ENCODE measurements at places on chromosomes 1 and 21.

GRCh38 chr1:171141688-171142415 is 43.2 kb upstream of the FMO2 start:
- peak; percentile 50 for DNase-seq

GRCh38 chr1:27416387-27417111 is 24.1 kb downstream of the GPR3 start:
- no peak for DNase-seq

DNA sequence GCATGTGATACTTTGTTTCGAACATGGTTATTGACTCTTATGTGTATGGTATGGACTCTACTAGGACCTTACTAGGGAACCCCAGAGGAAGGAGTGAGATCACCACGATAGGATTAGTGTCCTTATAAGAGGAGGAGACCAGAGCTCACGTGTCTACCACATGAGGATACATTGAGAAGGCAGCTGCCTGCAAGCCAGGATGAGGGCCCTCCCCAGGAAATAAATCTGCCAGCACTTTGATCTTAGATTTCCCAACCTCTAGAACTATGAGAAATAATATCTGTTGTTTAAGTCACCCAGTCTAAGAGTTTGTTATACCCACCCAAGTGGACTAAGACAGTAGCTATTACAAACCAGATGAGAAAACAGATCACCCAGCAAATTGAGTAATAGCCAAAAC is 559.3 kb upstream of the USP24 start:
- DNase-seq: no peak

DNA sequence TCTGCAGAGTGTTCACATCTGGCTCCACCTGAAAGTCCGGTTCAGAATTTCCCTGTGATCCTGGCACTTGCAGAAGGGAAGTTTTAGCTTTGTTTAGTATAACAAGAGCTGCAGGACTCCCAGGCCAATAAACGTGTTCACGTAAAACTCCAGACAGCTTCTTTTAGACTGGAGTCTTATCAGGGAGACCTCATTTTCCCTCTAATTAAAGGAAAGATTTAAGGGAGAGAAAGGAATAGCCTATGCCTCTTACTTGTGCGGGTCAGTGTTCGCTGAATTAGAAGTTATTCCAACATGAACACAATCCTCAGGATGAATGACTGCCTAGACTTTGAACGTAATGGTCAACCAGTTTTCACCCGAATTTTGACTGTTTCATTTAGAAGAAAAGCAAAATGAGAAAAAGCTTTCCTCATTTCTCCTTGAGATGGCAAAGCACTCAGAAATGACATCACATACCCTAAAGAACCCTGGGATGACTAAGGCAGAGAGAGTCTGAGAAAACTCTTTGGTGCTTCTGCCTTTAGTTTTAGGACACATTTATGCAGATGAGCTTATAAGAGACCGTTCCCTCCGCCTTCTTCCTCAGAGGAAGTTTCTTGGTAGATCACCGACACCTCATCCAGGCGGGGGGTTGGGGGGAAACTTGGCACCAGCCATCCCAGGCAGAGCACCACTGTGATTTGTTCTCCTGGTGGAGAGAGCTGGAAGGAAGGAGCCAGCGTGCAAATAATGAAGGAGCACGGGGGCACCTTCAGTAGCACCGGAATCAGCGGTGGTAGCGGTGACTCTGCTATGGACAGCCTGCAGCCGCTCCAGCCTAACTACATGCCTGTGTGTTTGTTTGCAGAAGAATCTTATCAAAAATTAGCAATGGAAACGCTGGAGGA is 202.1 kb upstream of the SGIP1 start:
- DNase-seq: peak; percentile 65

GRCh38 chr1:76138217-76138616 is 63.7 kb downstream of the ST6GALNAC3 start:
- no peak for DNase-seq

DNA sequence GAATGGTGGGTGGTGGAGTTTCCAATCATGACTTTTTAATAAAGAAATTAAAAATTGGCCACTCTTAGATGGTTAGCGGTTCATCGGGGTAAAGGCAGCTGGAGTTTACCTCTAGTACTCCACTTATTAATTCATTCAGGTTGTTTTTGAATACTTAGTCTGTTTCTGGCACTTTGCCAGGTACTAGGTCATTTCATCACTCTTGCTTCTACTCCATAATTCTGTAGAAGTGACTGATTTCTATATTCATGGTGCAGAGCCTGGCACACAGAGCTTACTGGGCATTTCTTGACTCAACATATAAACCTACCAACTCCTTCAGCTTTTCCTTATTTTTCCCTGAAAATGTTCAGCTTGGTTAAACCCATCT is 31.5 kb downstream of the FOXD2 start:
- DNase-seq: no peak

- no peak for DNase-seq
These were observed 1.6 kb upstream of the DNMT3L start for GRCh38 chr21:44263221-44263760.

GRCh38 chr1:77614037-77614436 is 68.4 kb downstream of the ZZZ3 start:
- no peak for DNase-seq

GRCh38 chr1:14623090-14623489 is 24.6 kb downstream of the KAZN start:
- DNase-seq: no peak

- no peak for DNase-seq
These were observed 39.0 kb downstream of the GDAP2 start for GRCh38 chr1:117890452-117890851.

DNA sequence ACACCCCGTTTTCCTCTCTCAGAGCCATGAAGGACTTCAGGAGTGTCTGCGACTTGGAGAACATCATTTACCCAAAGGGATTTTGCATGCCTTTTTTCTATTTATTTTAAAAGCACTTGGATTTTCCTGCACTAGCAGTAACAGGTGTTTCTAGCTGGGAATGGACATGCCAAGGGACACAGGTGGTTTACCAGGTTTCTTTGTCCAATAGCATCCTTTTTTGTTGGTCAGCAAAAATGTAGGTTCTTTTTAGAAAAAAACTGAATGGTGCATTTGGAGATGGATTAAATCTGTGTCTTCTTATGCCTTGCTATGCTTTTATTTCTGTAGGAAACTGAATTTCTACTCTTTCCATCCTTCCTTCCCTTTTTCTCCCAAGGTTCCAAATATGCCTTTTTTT is 132.8 kb upstream of the COL6A1 start:
- DNase-seq: no peak

- DNase-seq: no peak
These were observed 420.9 kb upstream of the CAMK1G start for GRCh38 chr1:209162651-209163050.

- DNase-seq: no peak
These were observed 68.7 kb downstream of the DEGS1 start for GRCh38 chr1:224251741-224252146.

- no peak for DNase-seq
These were observed 18.4 kb downstream of the CNIH4 start for GRCh38 chr1:224375059-224375458.

GRCh38 chr1:111605576-111605975 is 14.0 kb upstream of the RAP1A start:
- no peak for DNase-seq

GRCh38 chr1:228198977-228199590 is 8.8 kb upstream of the OBSCN start:
- no peak for DNase-seq

DNA sequence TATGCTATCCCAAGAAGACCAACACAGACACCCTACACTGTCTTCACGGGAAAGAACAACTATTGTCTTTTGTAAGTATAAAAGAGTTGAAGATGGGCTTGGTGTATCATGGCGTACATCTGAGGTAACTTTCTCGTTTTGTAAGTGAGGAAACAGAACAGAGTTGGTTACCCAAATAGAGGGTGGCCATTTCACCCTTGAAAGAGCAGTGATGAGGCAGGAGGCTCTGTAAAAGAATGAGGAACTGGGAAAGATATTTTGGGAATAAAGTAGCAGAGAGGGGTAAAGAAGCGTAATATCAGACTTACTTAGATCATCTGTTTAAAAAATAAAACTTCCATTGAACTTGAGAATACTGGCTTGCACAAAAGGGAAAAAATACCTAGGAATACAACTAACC is 18.9 kb downstream of the FCRL2 start:
- no peak for DNase-seq
